NCI-H146 (cell line): ENCODE measurements at places on chromosomes 4 and X.

DNA sequence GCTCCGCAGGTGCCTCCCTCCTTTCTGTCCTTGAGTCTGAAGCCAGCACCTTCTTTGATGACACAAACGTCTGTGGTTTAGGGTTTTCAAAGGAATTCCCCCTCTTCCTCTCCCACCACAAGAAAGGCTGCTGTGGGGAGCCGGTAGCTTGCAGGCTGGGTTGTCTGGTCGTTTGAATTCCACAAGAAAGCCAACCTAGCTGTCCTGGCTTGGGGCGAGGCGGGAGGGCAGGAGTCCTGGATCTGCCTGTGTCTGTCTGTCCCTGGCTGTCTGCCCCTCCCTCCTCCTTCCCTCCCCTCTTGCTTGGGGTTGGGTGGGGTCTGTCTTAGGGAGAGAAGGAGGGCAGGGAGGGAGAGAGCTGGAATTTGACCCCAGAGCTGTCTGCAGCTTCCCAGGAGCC, 56.3 kb downstream of the SHROOM2 start:
- DNase-seq: no peak

DNA sequence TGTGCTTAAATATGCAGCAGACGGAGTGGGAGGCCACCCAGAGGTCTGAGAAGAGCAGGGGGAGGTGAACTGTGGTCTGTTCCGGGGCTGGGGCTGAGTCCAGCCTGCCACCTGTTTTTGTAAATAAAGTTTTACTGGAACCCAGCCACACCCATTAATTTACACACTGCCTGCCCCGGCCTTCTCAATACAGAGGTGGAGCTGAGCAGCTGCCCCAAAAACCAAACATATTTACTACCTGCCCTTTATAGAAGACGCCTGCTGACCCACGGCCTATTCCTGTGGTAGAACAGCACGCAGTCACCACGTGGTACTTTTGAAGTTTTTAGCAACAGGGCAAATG, 45.9 kb downstream of the FGFRL1 start:
- DNase-seq: no peak

- no peak for DNase-seq
These were observed 160.0 kb downstream of the SPCS3 start for GRCh38 chr4:176479767-176480166.

DNA sequence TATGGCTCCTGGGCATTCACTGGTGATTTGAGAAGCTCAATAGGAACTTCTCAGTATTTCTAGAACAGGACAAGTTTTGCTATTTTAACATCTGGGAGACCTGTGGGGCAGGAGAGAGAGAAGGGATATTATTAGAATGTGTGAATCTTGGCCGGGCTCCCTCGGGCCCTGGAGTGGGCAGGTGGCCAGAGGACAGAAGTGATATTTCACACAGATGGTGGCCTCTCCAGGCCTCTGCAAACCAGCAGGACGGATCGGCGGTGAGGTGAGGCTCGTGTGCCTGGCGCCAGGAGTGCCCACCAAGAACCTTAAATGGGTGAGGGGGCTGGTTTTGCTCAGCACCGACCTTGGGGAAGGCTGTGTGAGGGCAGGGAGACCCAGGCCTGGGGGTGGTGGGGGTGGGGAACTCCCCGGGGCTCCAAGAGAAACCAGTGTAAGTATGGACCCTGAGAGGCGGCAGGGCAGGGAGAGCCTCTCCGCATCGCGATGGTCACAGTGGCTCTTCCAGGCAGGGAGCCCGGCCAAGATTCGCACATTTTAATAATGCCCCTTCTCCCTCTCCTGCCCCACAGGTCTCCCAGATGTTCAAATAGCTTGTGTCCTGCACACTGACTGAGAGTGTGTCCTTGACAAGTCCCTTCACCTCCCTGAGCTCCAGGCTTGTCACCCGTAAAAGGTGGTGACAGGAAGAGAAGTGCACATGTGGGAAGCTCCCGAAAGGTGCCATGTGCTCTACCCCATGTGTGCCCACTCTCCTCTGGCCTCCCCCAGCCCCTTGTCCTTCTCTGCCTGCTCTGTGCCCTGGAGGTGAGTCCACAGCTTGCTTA, 64.9 kb downstream of the SORCS2 start:
- DNase-seq: no peak

- DNase-seq: no peak
These were observed 10.0 kb downstream of the AWAT2 start for GRCh38 chrX:70039758-70040157.

DNA sequence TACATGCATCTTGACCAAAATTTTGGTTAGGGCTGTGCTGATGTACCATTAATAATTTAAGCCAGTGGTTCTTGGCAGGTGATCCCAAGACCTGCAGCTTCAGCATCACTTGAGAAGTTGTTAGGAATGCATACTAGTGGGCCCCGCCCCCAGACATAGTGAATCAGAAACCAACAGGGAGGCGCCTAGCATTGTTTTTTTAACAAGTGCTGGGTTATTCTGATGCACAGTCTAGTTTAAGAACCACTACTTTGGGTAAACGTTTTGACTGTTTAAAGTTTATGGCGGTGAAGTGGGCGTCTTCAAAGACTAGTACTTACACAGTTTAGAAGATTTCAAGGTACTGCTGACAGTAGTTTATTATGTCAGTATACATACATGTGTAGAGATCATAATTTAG, 23.6 kb downstream of the FAM199X start:
- no peak for DNase-seq

DNA sequence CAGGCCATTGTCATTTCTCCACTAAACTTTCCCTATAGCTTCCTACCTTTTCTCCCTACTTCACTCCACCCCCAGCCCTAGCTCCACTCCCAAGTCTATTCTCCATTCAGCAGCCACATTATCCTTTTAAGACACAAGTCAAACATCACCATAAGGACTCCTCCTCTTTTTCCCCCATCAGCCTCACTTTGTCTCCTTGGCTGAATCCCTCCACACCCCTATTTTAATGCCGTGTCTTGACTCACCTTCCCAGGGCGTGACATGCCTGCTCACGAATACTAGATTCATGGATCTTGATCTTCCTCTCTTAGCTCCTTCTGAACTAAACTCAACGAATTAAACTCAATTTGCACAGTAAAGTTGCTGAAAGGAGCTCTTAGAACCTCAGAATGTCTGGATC, 281.9 kb downstream of the PTTG2 start:
- DNase-seq: no peak

- DNase-seq: peak; percentile 27
These were observed 130.1 kb downstream of the KDM6A start for GRCh38 chrX:45003085-45003484.

DNA sequence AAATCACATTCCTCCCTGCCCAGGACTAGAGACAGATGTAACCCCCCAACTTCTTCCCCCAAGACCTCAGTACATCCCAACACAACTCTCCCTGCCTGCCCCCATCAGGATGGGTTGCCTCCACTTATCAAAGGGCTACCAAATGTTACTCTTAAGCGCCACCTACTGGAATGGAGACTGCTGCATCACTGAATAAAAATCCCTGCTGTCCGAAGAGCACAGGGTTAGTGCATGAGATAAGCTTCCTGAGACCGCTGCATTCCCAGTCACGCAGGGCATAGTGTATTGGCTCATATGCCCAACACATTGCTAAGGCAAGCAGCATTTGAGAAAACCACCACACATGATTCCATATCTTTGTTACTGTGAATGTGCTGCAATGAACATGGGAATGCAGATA, 544.5 kb downstream of the PPP4R3C start:
- DNase-seq: peak; percentile 20

- no peak for DNase-seq
These were observed 704.4 kb downstream of the PCDH19 start for GRCh38 chrX:99705701-99706100.

GRCh38 chr4:101824500-101824899, 34.0 kb downstream of the BANK1 start:
- DNase-seq: no peak

DNA sequence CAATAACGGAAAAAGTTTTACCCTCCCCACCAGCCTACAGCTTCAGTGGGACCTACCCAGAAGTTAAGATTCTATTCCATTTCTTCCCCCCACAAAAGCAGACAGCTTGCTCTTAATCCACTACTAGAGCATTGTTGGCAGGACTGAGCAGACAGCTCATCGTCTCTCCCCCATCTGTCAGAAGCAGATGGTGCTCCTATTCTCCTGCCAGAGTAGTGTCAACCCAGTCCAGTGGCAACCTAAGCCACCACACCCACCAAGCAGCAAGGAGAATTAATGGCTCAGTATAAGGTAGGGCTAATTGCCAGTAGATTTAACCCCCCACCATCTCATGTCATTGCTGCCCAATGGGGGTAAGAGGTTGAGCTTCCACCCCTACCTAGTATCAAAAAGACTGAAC, 62.0 kb downstream of the AWAT2 start:
- DNase-seq: no peak

DNA sequence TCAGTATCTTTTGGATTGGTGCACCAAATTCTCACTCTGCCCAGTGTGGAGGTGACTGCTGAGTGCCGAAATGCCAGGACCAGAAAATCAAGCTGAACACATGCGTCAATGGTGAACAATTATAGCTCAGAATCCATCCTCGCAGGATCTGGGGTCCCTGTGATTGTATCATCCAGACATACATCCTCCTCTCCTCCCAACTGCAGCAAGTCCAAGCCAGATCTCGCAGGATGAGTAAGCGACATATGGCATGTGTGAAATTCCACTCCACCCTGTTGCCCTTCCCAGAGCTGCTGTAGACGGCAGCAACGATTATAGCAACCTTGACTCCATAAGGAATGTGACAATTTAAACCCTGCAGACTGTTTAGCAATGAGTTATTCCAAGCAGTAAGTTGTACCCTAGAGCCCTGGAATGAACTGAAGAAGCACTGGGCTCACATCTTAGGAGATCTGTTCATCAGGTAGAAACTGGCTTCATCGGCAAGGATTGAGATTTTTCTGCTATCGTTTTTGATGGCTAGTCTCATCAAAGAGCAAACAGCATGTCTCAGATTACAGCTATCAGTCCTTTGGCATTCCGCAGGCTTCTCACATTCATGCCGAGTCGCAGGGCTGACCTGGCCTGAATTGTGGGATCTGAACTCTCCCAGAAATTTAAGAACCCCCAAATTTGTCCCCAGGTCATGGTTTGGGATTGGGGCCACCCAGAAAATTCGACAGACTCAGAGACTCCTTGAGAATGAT, 35.5 kb upstream of the SORBS2 start:
- DNase-seq: no peak

GRCh38 chrX:16839852-16840460, 30.2 kb downstream of the RBBP7 start:
- DNase-seq: no peak

DNA sequence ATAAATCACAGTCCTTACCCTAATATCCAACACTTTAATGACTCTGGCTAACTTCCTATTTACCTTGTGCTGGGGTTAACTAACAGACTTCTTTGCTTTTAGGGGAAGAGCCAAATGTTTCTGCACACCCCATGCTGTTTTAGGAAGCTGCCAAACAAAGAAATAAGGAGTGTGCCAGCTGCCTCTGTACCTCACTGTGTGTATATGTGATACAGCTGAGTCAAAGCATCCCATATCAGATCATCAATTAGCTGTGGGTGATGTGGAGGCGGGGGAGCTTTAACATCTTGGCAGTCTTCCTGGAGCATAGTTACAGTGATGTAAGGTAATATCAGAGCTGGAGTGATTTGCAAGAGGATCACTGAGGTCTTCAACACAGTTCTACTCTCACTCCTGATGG, 95.4 kb downstream of the COL25A1 start:
- DNase-seq: no peak

DNA sequence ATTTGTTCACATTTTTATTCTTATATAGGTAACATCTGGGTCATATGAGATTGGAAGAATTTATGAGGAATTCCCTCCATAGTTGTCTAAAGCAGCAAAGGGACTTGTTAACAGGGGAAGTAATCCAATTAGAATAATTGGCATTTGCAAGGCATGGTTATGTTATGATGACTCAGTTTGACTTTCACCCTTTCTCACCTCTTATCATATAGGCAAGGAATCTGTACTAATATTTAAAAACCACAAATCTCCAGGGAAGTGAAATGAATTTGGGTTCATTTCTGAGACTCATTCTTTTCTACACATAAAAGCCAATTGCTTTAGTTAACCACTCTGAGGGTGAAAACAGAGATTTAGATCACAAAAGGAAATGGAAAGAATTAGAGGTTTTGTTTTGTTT, 281.5 kb upstream of the DKK2 start:
- no peak for DNase-seq

GRCh38 chrX:10509397-10509796, 111.0 kb downstream of the MID1 start:
- no peak for DNase-seq

DNA sequence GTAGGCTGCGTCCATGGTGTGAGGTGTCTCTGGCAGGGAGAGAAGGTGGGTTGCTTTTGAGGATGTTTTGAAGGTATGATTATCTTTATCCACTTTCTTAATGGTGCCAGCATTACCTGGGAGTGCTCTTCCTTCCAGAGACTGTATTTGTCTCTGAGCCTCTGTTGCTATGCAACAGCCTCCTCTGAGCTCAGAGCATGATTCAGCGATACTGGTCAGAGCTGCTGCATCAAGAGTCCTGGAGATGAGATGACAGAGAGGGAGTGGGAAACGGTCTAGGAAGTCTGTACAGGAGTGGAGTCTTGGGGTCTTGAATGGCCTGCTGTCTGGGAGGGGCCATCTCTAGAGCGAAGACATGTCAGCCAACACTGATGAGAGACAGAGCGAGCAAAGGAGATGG, 104.4 kb upstream of the RAB40AL start:
- DNase-seq: no peak

- DNase-seq: no peak
These were observed 405 bp downstream of the CENPE start for GRCh38 chr4:103197765-103198110.

GRCh38 chr4:6857009-6857882, 52.4 kb upstream of the TBC1D14 start:
- no peak for DNase-seq

GRCh38 chr4:98573791-98574190, 84.6 kb downstream of the TSPAN5 start:
- no peak for DNase-seq

DNA sequence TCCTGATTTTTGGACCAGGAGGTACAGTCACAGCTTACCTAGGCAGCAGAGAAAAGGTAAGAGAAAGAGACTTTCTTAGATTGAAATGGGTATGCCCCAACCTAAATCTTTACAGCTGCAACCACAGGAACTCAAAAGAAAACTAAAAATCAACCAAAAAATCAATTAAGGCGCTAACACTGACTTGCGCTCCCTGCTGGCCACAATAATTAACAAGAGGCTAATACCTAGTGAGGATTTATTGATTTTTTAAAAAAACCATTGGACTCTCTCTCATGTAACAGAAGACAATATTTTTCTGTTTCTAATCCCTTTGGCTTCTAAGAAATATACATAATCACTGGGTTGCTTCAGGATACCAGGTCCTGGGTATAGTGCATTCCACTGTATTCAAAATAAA, 153.9 kb upstream of the TENM3 start:
- DNase-seq: peak; percentile 36

- no peak for DNase-seq
These were observed 108.8 kb downstream of the AMELX start for GRCh38 chrX:11401966-11402365.

GRCh38 chrX:135484641-135485289, 35.7 kb upstream of the INTS6L start:
- DNase-seq: peak; percentile 1

- DNase-seq: no peak
These were observed 53.5 kb downstream of the REELD1 start for GRCh38 chr4:146267826-146268225.

GRCh38 chr4:25843340-25844097, 19.3 kb downstream of the SEL1L3 start:
- no peak for DNase-seq
